ENCODE measurements at places on chromosomes 3 and 15.

DNA sequence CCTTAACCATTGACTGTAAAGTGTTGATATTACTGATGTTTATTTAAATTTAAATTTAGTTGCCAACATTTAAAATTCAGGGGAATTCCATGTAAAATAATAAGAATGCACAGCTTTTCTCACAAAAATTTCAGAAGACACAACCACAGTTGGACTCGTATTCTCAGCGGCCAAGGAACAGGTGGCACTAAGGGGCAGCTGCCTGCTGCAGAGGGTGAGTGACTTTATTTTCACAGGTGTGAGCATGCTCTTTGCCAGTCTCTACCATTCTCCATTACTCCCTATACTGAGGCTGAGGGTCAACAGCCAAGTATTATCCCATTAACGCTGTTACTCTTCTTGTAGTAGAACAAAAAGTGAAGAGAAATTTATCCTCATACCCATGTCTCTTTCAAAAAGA lies 92.1 kb upstream of the GADL1 start:
- DNase-seq = no peak

GRCh38 chr3:188780193-188781147 lies 391.3 kb upstream of the TPRG1 start:
- DNase-seq = no peak

- DNase-seq = no peak
Observed at GRCh38 chr15:70430069-70430468, 332.4 kb upstream of the TLE3 start.

DNA sequence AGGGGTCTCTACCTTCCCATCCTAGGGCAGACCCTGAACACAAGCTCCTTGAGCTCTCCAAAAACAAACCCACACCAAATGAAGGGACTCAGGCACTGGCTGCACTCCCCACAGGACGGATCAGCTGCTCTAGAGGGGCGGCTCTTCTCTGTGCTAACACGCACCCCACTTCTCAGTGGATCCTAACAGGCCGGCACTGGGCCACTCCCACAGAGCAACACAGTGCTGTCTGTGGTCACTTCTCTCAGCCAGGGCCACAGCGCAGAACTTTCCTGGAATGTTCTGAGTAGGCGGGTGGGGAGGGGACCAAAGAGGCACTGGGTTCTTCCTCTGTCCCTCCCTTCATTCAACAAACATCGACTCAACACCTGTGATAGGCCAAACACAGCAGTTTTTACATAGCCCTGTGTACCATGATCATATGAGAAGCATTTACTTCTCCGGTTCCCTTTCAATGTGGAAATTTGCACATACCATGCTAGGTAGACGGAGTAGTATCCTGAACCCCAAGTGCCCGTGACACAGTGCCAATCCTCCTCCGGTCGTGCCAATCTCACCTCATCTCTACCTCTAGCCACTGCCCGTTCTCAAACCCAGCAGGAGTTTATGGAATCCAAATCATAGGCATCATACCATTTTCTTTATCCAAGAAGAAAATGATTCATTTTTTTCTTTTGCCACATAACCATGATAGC lies 98.1 kb downstream of the LRIG1 start:
- no peak for DNase-seq

- DNase-seq = peak; percentile 89
Observed at GRCh38 chr15:57133127-57133968, 214.9 kb downstream of the TCF12 start.

DNA sequence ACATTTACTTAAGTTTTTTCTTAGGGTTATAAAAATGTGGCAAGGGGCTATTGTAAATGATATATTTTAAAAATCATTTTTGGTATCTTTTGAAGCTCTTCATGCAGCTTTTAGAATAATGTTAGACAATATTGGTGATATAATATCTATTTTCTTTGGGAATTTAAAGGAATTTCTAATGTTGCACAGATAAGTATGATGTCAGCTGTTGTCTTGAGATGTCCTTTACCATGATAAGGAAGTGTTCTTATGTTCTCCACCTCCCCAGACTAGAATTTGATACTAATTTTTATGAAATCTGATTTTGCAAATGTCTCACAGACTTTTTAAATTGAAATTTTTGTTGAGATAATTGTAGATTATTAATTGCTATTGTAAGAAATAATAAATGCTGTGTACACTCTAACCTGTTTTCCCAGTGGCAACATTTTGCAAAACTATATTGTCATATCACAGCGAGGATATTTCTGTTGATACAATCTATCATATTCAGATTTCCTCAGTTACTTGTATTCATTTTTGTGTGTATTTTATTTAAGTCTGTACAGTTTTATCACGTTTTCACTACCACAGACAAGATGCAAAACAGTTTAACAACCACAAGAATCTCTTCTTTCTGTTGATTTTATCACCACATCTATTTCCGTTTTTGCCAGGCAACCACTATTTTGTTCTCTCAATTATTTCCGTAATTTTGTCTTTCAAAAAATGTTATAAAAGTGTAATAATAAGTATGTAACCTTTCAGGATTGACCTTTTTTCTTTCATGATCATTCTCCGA lies 55.4 kb downstream of the SPRED1 start:
- DNase-seq = no peak

- peak; percentile 29 for DNase-seq
Observed at GRCh38 chr3:70120357-70120966, 120.9 kb downstream of the SAMMSON start.

DNA sequence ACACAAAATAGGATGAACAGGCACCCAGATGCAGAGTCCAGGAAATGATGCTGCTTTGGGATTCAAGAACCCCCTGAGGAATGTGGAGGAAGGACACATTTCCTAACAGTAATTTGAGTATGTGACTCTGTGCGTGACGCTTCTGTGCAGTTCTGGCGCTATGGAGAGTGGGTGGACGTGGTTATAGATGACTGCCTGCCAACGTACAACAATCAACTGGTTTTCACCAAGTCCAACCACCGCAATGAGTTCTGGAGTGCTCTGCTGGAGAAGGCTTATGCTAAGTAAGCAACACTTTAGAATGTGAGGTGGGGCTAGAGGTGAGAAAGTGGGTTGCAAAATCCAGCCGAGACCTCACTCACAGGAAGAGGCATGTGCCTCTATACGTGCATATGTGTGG lies 28.3 kb downstream of the CAPN3 start:
- no peak for DNase-seq

DNA sequence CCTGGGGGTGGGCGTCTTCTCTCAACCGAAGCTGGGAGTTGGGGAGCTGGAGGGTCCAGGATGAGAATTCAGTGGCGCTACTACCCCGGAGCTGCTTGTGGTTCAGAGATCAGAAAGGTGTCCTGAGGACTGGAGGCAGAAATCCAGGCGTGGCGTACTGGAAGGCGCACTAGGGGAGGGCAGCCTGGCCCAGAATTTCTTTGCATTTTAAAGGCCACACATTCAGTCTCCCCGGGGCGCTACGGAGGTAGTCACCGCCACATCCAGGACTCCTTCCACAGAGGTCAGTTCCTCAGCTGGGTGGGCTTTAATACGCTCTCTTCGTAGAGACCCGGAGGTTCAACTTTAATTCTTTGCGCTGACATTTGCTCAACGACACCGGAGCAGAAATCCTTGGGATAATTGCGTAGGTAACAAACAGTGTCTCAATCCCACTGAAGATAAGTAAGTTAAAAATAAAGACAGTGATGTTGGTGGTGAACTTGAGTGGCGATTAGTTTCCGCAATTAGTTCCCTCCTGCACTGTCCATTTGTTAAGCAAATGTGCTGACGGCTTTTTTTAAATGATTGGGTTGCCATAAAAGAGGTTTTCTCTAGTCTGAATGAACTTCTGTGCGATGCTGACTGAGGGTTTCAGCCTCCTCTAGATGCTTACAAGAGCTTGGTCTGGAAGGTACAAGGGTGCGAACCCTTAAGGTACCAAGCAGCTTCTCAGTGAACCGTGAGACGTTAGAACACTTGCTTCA lies 535 bp downstream of the MCTP2 start:
- DNase-seq = no peak

DNA sequence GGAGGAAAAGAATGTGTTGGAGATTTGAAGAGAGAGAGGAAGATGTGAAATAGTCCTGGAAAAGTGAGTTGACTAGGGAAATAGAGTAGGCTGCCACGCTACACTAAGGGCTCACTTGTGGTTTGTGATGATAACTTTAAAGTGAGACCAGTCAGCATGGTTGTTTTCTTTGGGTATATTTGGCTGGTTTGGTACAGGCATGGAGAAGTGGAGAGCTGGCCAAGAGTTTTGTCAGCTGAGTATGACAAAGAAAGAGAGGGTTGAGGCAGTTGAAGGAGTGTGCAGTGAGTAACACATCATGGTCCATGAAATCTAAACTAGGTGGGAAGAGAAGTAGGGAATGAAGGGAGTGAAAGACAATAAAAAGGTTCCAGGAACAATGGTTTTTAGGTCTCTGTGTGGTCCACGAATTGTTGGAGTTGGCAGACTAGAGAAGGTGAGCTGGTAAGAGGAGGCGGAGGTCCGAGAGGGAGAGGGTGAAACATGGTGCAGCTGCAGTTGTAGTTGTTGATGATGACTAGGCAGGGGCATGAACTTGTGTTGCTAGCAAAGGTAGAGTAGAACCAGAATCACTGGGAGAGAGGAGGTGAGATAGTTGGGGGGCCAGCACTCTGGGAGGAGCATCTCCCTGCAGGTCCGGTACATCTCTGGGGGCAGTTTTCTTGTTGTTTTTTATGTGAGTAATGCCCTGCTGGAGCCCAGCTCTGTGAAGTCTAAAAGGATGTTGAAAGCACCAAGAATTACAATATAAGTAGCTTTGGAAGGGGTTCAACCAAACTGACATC lies 21.0 kb downstream of the ZNF80 start:
- DNase-seq = no peak

DNA sequence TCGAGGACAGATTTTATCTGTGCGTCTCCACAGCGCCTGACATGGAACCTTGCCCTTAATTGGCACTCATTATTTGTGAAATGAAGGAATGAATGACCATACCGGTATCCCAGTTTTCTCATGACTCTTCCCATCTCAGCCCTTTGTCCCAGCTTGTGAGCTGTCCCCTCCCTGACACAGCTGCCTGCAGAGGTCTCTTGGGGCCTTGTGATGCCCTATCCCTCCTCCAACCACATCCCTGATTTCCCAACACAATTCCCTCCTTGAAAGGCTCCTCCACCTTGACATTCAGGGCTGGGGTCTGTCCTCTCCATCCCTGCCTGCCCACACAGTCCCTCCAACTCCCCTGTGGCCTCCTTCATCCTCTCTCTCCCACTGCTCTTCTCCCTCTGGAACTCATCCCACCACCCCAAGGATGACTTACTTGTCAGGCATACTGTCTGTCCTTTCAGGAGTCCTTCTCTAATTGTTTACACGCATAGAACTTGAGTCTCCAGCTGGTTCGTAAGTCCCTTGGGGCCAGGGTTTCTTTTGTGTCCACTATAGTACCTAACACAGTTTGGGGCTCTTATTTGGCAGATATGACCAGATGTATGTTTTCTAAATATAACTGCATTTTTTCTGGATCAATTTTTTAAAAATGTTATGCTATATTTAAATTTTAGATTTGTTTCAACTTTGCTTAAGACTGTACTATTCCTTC lies 35.6 kb upstream of the FILIP1L start:
- DNase-seq = no peak

GRCh38 chr3:113167825-113168801 lies 43.2 kb upstream of the BOC start:
- no peak for DNase-seq

DNA sequence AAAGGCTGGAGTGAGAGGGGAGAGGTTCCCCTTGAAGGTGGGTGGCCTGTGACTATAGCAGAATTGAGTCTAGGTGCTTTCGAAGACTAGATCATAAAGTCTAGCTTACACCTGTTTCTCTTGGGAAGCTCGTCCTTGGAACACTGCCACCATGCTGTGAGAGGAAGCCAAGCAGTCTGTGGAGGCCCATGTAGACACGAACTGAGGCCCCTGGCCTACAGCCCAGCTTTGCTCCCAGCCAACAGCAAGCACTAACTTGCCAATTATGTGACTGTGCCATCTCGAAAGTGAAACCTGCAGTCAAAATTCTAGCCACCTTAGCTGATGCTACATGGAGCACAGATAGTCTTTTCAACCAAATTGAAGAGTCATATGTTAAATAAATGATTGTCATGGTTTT lies 190.5 kb upstream of the NECTIN3 start:
- peak; percentile 55 for DNase-seq

DNA sequence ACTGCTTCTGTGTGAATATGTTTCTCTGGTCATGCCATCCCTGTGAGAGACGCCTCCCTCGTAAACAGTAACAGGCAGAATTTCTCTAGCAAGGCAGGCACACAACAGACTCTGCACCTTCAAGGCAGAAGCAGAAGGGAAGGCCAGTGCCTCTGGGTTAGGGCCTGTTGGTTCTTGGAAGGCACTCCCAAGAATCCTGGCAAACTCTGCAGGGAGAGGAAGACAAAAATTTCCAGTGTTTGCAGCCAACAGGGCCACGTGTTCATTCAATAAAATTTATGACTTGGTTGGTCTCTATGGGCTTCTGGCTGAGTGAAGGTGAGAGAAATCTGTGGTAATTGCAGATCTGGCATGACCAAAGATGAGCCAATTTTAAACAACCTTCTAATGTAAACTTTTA lies 39.3 kb downstream of the NFKBIZ start:
- DNase-seq = no peak

- no peak for DNase-seq
Observed at GRCh38 chr3:69240651-69241568, 118.5 kb upstream of the LMOD3 start.

DNA sequence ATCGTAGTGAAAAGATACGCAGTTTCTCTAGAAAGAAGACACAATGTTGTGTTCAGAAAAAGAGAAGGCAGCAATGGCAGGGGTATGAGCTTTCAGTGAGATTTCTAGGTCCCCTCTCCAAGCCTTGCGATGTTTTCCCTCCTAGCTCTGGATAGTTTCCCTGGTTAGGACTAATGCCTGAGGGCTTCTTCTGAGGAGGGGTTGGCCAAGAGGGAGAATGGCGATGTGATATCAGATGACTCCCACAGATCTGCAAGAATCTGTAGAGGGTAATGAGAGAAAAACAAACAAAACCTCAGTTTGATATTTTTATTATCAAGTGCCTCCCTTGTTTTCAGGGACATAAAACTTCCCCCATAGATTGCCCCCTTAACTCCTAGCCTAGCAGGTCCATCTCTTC lies 4.1 kb upstream of the CLDN1 start:
- DNase-seq = no peak

DNA sequence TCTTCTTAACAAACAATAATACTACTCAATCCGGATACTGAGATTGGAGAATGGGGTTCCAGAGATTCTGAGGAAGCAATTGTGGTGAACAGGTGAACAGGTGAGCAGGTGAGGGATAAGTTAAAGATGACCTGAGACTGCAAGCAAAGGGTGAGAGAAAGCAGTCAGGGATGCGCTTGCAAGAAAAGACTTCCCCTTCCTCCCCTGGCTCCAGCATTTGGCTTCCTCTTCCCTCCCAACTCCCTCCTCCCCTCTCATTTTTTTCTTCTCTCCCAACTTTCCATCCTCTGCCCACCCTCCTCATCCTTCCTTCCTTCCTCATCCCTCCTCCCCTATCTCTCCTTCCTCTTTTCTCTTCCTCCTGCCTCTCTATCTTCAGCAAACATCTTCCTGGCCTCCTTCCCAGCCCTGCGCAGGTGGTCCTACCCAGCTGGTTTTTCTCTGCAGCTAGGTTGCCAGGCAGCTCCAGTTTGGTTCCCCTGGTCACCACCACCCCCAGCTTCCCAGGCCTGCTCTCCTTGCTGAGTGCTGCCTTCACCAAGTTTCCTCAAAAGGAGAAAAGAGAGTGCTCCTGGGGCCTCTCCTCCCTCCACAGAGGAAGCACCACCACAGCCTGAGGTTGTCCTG lies 10.4 kb upstream of the VIPR1 start:
- no peak for DNase-seq

GRCh38 chr3:23704298-23704697 lies 101.5 kb upstream of the UBE2E1 start:
- DNase-seq = no peak

GRCh38 chr3:119401069-119401468 lies 62.3 kb downstream of the TMEM39A start:
- no peak for DNase-seq

GRCh38 chr3:58210761-58211460 lies at the start of gene DNASE1L3:
Gene DNASE1L3, minus strand, starts transcription at chr3:58210972. Its CDS starts 66 bp downstream, at chr3:58210906.
- no peak for DNase-seq
